ENCODE measurements at places on chromosomes 1 and 21. TPM values are rescaled to one million over a fixed set of nuclear protein-coding genes. Genes with fewer than 3 reads are reported as not detected.

DNA sequence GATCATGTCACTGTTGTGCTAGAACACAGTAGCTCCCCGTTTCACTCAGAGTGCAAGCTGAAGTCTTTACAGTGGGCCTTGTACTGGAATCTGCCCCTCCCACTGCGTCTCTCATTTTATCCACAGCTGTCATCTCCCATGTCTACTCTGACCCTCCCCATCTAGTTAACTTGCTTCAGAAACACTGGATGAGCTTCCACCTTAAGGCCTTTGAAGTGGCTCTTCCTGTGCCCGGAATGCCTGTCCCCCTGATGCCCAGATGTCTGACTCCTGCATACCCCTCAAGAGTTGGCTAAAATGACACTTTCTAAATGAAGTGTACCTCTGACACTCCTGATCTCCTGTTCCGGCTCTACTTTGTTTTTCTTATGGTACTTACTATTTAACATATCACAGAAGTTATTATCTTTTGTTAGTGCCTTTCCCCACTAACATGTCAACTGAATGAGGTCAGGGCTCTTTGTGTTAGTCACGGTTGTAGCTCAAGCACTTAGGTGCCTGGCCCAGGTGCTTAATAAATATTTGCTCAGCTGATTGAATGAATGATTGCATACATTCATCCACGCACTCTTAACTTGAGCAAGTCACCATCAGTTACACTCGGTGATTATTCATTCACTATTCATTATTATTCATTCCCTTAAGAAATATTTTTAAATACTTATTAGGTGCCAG lies 13.3 kb downstream of the ARV1 start:
- DNase-seq, result no peak

GRCh38 chr1:206117151-206117948 lies at the start of gene AVPR1B:
TSS of gene AVPR1B (minus strand) at chr1:206117388. CDS start at chr1:206116890, 498 bp downstream.
- DNase-seq, result no peak

- peak; percentile 25 for DNase-seq
These were observed 346.0 kb downstream of the MATN1 start for GRCh38 chr1:30377230-30378002.

DNA sequence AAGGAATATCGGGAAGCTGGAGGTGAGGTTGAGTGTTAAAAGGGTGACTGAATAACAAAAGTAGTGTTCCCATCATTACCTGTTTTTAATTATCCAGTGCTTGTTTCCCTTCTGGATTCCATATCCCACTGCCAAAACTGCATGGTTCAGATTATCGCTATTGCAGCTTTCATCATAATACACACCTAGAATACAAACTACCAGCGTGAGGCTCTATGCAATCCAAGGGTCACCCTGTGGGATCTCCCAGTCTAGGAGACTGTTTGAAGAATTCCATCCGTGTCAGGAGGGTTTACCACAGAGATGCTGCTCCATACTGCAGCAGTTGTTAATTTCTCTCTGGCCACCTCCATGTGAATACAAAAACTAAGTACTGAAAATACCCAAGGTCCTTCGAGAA lies 9.0 kb downstream of the CTSK start:
- no peak for DNase-seq

DNA sequence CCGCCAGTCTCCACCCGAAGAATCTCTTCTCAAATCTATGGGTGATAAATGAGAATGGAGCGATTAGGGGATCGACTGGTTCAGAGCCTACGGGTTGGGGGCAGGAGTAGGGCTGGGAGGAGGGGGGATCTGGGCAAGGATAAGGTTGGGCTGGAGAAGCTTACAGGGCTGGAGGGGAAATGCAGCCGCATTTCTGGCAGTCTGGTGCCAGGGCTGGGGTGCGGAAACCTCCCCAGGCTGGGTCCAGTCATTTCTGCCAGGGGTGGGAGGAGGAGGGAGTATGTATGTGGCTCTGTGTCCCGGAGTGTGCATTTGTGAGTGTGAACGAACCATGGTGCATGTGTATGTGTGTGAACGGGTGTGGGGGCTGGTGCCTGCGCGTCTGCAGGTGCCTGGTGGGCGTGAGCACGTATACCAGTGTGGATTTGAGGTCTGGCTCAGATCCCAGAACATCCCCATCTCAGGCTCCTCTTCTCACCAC lies 10.2 kb downstream of the C1orf216 start:
- DNase-seq, result no peak

- DNase-seq, result no peak
These were observed 339.4 kb upstream of the USP24 start for GRCh38 chr1:55554611-55555010.

DNA sequence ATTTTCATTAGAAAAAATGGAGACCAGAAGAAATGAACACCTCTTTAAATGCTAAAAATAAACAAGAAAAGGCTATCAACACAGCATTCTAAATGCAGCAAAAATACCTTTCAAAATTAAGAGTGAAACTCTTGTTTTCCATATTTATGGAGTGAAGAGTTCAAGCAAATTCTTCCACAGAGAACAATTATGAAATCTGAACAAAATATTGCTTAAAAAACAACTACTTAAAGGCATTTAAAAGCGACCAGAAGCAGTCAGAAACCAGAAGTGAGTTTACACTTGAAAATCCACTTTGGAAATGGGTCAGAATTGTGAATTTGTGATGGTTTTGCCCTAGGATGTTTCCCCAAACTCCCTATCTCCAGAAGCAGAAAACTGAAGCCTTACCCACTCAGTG lies 60.9 kb upstream of the KCNH1 start:
- DNase-seq, result no peak

DNA sequence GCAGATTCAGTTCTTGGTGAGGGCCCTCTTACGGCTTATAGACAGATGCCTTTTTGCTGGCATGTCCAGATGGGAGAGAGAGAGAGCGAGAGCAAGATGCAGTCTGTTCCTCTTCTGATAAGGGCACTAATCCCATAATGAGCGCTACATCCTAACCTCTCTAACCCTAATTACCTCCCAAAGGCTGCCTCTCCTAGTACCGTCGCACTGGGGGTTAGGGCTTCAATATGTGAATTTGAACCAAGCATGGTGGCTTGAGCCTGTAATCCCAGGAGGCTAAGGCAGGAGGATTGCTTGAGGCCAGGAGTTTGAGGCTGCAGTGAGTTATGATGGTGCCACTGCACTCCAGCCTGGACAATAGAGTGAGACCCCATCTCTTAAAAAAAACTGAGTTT lies 10.5 kb upstream of the SDE2 start:
- no peak for DNase-seq

DNA sequence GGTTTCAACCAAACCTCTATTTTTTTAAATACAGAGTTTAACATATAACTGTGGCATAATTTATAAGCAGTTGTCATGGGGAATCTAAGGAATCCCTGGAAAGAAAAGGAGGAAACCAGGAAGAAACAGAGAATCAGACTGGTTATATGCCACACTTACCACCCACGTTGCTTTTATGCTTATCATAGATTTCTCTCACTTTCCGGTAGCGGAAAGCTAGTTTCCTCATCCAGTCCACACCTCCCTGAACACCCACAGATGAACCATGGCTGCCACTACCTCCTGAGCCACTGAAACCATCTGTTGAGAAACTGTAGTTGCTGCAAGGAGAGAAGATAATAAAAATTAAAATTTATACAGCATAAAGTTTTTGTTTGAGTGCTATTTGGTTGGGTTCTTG lies 33.5 kb downstream of the XKR8 start:
- no peak for DNase-seq

- no peak for DNase-seq
These were observed 436.2 kb downstream of the MATN1 start for GRCh38 chr1:30286988-30287839.

GRCh38 chr1:150162862-150163706 lies 13.4 kb downstream of the PLEKHO1 start:
- DNase-seq, result peak; percentile 98

DNA sequence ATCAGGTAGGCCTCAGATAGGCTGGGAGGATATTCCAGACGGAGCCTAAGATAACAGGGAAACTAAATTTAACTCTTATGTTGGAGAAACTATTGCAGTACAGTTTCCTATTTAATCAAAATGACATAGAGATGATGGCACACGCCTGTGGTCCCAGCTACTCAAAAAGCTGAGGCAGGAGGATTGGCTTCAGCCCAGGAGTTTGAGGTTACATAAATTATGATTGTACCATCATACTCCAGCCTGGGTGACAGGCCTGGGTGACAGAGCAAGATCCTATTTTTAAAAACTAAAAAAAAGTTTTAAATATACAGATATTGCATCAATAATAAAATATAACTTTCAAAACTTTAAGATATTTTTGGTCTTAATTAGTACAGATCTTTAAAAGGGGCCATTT lies 25.2 kb upstream of the TAL1 start:
- no peak for DNase-seq

GRCh38 chr1:157390651-157391050 lies 161.7 kb downstream of the FCRL5 start:
- no peak for DNase-seq

DNA sequence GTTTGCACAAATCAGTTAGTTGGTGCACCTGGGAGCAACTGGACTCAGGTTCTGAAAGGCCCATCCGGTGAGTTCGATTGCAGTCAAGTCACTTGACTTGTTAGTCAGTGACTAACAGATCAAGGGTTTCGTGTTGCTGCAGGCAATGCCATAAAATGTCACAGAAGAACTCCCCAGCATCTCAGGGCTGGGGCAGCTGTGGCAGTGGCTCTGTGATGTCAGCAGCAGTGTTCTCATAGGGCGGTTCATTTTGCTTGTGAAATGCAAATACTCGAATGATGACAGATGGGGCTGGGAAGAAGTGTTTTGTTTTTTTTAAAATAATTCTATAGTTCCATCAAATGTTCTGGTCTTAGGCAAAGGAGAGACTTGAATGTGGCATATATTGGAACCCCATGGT lies 287.8 kb downstream of the LMX1A start:
- DNase-seq, result no peak

- DNase-seq, result no peak
These were observed 347 bp upstream of the KRTAP20-4 start for GRCh38 chr21:30620080-30620479.

GRCh38 chr1:218365226-218365999 lies 20.3 kb downstream of the TGFB2 start:
- peak; percentile 75 for DNase-seq

DNA sequence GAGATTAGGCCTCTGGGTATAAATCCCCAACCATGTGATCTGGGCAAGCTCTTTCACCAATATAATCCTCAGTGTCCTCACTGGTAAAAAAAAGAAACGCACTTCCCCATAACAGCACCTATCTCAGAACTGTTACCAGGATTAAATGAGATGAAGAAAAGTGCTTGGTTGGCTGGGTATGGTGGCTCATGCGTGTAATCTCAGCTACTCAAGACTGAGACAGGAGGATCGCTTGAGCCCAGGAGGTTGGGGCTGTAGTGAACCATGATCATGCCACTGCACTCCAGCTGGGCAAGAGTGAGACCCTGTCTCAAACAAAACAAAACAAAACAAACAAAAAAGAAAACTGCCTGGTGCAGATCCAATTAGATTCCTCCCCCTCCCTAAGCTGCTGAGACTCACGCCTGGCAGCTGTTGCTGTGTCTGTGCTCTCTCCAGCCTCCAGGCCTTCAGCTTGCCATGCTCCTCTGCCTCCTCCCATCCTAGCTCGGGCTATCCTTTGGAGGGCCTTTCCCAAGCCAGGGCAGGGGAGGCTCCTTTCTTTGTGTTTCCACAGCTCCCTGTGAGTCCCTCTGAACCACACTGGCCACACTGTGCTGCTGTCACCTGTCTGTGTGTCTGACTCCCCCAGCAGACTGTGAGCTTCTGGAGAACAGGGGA lies 19.0 kb downstream of the CYB5RL start:
- no peak for DNase-seq

DNA sequence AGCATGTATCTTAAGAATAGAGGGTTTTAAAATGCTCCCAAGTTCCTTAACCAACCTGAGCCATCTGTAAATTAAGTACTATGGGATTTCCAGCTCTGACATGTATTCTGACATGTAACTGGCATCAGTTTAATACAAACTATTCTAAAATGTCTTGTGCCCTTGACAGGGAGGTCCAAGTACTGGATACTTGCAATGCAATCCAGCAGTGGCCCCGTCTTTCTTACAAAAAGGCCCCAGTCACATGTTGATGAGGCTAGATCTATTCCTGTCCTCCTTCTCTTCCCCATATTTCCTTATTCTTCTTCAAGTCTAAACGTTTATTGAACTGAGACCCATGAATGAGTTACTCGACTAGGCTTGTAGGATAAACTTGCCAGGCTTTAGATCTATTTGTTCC lies 46.4 kb downstream of the MRPL39 start:
- no peak for DNase-seq

DNA sequence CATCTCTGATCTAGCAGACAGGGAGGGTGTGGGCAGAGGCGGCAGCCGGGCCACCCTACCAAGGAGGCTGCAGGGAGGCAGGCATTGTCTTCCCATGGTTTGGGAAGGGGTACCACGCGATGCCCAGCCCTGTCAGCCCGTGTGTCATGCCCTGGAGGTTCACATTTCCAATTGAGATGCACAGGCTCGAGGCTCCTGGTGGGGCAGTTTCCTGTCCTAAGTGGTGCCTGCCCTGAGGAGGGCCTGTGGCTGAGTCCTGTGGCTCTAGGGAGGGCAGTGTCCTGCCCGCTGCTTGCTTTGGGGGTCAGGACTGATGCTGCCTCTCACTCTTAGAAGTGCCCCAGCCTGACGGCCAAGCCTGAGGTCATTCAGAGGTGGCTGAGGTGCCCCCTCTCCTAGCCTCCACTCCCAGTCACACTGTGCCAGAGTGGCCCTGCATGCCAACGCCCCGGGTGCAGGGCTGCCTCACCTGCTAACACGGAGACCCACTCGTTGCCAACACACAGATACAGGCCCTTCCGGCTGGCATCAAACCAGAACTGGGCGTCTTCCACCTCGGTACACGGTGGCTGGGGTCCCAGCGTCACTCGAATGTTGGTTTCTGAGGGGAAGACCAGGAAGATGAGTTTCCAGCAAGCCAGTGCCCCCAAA lies 11.9 kb downstream of the KRTAP10-1 start:
- DNase-seq, result peak; percentile 49

- DNase-seq, result no peak
These were observed 60.4 kb downstream of the DNTTIP2 start for GRCh38 chr1:93818570-93818959.

- no peak for DNase-seq
These were observed 36.9 kb upstream of the QSOX1 start for GRCh38 chr1:180117764-180118116.

DNA sequence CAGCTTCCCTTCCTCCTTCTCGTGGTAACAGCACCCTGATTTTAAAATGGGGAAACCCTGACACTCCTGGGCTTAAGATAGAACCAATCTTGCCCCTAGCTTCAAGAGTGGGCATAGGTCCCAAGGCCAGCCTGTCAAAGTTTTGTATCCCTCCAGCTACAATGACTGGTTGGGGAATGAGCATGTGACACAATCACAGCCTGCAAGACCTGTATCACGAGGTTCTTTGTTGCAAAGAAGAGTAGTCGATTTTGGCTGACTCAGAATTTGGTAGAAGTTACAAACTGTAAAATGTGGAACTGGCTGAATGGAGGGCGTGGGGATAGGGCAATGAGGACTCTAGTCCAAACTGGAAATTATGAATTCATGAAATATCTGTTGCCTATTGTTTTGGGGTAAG lies 18.7 kb downstream of the CTSK start:
- DNase-seq, result no peak

NTMT2 gene
- not detected for total RNA-seq

OTUD7B gene
- total RNA-seq, result 17.0 TPM

SH2D1B gene
- not detected for total RNA-seq

OVAAL gene
- not detected for total RNA-seq

PDXK gene
- total RNA-seq, result 26.0 TPM

FAM229A gene
- 13.8 TPM for total RNA-seq

B3GALT2 gene
- total RNA-seq, result 0.83 TPM

VANGL2 gene
- 3.8 TPM for total RNA-seq

MAP10 gene
- total RNA-seq, result 3.3 TPM

KRTAP21-2 gene
- not detected for total RNA-seq

MROH7 gene
- total RNA-seq, result 11.2 TPM

TSPEAR gene
- not detected for total RNA-seq

PLEKHN1 gene
- not detected for total RNA-seq

LHX8 gene
- total RNA-seq, result not detected

All from sigmoid colon (tissue), 7 donors.